ENCODE measurements at places on chromosomes 2 and 18. TPM values are rescaled to one million over a fixed set of nuclear protein-coding genes. Genes with fewer than 3 reads are reported as not detected.

DNA sequence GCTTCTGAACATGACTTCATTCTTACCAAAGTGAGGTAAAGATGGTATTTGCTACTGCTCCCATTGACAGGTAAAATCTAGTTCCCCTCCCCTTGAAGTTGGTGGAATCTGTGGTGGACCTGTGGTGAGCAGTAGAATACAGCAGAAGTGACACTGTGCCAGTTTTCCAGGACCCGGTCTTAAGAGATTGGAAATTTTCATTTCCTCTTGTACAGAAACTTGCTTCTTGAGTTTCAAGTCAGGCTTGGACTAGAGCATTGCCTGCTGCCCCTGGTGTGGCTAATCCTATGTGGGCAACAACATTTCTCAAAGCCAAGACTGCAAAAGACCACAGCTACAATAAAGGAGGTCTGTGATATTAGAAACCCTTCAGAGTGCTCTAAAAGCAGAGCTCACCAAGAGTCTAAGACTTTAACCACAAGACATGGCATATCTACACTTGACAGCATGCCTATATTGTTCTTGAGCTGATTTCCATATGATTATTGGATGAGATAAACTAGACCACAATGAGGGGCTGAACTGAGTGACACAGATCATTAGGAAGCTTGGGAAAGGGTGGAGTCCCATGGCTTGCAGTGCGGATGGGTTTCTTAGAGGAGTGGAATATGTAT is 458.1 kb downstream of the BCL11A start:
- no peak for DNase-seq
- H3K4me1 ChIP-seq, result no peaks in the 10 kb centered on the region
- no peaks in the 10 kb centered on the region for H3K36me3 ChIP-seq
- no peak overlapping the region for H3K4me3 ChIP-seq

DNA sequence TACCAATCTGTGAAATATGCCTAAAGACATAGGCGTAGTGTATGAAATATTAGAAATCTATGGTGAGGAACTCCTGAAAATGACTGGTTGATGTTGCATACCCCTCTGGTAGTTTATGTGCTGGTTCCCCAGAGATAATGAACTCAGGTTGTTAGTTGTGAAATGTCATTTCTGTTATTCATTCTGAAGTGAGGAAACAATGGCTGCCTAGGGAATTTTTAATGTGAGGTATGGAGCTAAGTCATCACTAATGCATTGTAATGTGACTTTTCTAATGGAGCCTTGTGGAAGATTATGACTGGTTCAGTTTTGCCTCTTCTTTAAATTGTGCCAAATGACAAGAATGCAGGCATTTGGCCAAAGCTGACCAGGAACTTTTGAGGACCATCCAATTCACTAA is 61.6 kb upstream of the RAB27B start:
- H3K27me3 ChIP-seq, result no peaks in the 10 kb centered on the region
- H3K4me1 ChIP-seq, result peaks cover 5% of the 10 kb centered on the region
- no peak overlapping the region for H3K27ac ChIP-seq
- H3K4me3 ChIP-seq, result no peak overlapping the region
- peak; percentile 26 for DNase-seq

- peaks cover 9% of the 10 kb centered on the region for H3K4me1 ChIP-seq
- no peak for DNase-seq
- H3K27me3 ChIP-seq, result no peaks in the 10 kb centered on the region
- H3K27ac ChIP-seq, result no peak overlapping the region
- peak overlapping the region; percentile 70 for H3K4me3 ChIP-seq
- H3K36me3 ChIP-seq, result no peaks in the 10 kb centered on the region
Measured at GRCh38 chr2:172173174-172173706, 70.5 kb upstream of the DLX2 start.

Gene SRBD1
- total RNA-seq, result 9.5 TPM

DNA sequence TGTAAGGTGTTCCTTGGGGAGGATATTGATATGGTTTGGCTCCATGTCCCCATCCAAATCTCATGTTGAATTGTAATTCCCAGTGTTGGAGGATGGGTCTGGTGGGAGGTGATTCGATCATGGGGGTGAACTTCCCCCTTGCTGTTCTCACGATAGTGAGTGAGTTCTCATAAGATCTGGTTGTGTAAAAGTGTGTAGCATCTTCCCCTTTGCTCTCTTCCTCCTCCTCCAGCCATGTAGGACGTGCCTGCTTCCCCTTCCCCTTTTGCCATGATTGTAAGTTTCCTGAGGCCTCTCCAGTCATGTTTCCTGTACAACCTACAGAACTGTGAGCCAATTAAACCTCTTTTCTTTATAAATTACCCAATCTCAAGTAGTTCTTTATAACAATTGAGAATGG is 458.7 kb downstream of the LPIN1 start:
- no peaks in the 10 kb centered on the region for H3K27me3 ChIP-seq
- no peak overlapping the region for H3K4me3 ChIP-seq
- H3K27ac ChIP-seq, result no peak overlapping the region
- H3K4me1 ChIP-seq, result no peaks in the 10 kb centered on the region

- no peaks in the 10 kb centered on the region for H3K27me3 ChIP-seq
- no peak overlapping the region for H3K27ac ChIP-seq
- DNase-seq, result peak; percentile 33
- H3K36me3 ChIP-seq, result peaks cover 14% of the 10 kb centered on the region
- peaks cover 3% of the 10 kb centered on the region for H3K4me1 ChIP-seq
- H3K4me3 ChIP-seq, result no peak overlapping the region
Measured at GRCh38 chr2:25808006-25808383, 70.3 kb downstream of the ASXL2 start.

DNA sequence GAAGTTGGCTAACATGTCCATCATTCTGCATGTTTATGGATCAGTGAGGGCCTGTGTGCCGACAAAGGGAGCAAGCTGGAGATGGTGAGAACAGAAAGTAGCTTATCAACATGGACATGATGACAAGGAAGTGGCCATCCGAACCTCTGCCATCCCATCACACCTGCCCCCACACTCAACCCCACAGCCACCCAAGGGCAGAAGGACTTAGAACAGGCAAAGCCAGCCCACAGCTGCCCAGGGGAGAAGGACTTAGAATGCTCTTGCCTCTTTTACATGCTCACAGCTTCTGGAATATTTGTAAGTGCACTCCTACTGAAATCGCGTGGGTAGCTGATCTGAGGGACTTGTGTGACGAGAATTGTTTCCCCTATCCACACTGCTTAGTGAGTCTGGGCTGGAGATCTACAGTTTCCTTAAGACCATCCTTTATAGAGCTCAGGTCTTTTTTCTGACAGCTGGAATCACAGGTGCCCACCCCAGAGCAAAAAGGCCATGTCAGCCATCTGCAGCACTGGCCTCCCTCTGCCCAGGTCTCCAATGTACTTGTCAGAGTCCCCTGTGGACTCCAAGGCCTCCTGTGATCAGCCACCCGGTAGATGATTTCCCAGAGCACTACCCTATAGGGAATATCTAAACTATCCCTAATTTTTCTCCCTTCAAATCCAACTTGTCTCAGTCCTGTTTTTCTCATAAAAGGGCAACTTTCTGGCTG is 154.1 kb downstream of the SMAD7 start:
- no peak overlapping the region for H3K4me3 ChIP-seq
- no peaks in the 10 kb centered on the region for H3K27me3 ChIP-seq

GRCh38 chr18:48222118-48222517 is 187.1 kb downstream of the ZBTB7C start:
- peak; percentile 39 for DNase-seq
- H3K27me3 ChIP-seq, result peaks cover 13% of the 10 kb centered on the region
- H3K36me3 ChIP-seq, result no peaks in the 10 kb centered on the region
- no peak overlapping the region for H3K27ac ChIP-seq
- no peaks in the 10 kb centered on the region for H3K4me1 ChIP-seq
- no peak overlapping the region for H3K4me3 ChIP-seq

Gene CASP10
- total RNA-seq, result 1.2 TPM

Gene COL6A3
- 200 TPM for total RNA-seq

GRCh38 chr2:4588606-4589005 is 885.2 kb downstream of the DCDC2C start:
- H3K27ac ChIP-seq, result no peak overlapping the region
- no peaks in the 10 kb centered on the region for H3K27me3 ChIP-seq
- no peaks in the 10 kb centered on the region for H3K36me3 ChIP-seq
- no peaks in the 10 kb centered on the region for H3K4me1 ChIP-seq
- H3K4me3 ChIP-seq, result no peak overlapping the region
- DNase-seq, result no peak

GRCh38 chr2:165791421-165792103 is 2.5 kb downstream of the GALNT3 start:
- no peak overlapping the region for H3K27ac ChIP-seq
- peaks cover 29% of the 10 kb centered on the region for H3K4me1 ChIP-seq
- no peaks in the 10 kb centered on the region for H3K36me3 ChIP-seq
- no peaks in the 10 kb centered on the region for H3K27me3 ChIP-seq
- H3K4me3 ChIP-seq, result no peak overlapping the region

DNA sequence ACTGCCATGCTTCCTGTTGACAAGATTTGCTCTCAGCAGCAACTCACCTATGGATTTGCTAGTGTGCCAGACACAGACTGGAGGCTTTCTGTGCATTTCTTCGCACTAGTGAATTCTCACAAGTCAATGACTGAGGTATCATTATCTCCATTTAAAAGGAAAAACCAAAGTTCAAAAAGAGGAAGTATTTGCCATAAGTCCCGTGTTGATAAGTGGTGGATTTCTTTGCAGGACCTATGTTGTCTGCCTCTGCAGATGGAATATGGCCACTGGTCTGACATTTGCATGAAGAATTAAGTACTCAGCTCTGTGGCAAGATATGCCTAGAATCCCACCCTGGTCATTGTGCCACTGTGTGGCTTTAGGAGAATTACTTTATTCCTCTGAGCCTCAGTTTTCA is 299.6 kb downstream of the PAX3 start:
- H3K27me3 ChIP-seq, result no peaks in the 10 kb centered on the region
- DNase-seq, result no peak
- H3K27ac ChIP-seq, result no peak overlapping the region
- peaks cover 20% of the 10 kb centered on the region for H3K4me1 ChIP-seq

GRCh38 chr2:47819834-47820233 is 36.9 kb downstream of the MSH6 start:
- H3K36me3 ChIP-seq, result peaks cover 41% of the 10 kb centered on the region
- DNase-seq, result no peak
- no peaks in the 10 kb centered on the region for H3K27me3 ChIP-seq
- H3K4me1 ChIP-seq, result no peaks in the 10 kb centered on the region
- H3K27ac ChIP-seq, result no peak overlapping the region
- no peak overlapping the region for H3K4me3 ChIP-seq

Gene FOXD4L1
- total RNA-seq, result not detected

DNA sequence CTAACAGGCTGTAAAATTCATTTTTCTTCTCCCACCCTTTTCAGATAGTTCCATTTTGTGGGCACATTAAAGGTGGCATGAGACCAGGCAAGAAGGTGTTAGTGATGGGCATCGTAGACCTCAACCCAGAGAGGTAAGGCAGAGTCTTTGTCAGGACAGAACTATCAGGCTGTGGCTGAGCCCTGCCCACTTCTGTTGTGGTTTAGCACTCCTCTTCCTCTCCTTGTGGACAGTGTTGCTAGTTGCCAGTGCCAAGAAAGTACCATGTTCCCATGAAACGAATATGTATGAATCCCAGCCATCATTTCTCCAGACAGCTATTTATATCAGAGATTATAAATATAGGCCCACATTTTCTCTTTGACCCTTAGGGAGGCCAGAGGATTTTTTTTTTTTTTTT is 1.6 kb downstream of the LGALSL start:
- DNase-seq, result no peak
- no peaks in the 10 kb centered on the region for H3K36me3 ChIP-seq
- H3K4me3 ChIP-seq, result no peak overlapping the region
- H3K27ac ChIP-seq, result no peak overlapping the region
- peaks cover 8% of the 10 kb centered on the region for H3K27me3 ChIP-seq
